ENCODE measurements at places on chromosomes 16 and 17. TPM values are rescaled to one million over a fixed set of nuclear protein-coding genes. Genes with fewer than 3 reads are reported as not detected.

OR3A3 gene
- not detected for total RNA-seq

PRDM7 gene
- total RNA-seq = not detected

KRT12 gene
- not detected for total RNA-seq

SLC38A8 gene
- total RNA-seq = not detected

SLC22A31 gene
- 3.7 TPM for total RNA-seq

GPR142 gene
- not detected for total RNA-seq

SLC25A39 gene
- 92.4 TPM for total RNA-seq

Data from activated naive CD4-positive, alpha-beta T cell treated with anti-CD3 and anti-CD28 coated beads, Interleukin-2, amount 50 U/mL, for 72 hours (primary cell).